Substantia nigra (tissue), 51 donors: ENCODE measurements at places on chromosomes 4 and X.

DNA sequence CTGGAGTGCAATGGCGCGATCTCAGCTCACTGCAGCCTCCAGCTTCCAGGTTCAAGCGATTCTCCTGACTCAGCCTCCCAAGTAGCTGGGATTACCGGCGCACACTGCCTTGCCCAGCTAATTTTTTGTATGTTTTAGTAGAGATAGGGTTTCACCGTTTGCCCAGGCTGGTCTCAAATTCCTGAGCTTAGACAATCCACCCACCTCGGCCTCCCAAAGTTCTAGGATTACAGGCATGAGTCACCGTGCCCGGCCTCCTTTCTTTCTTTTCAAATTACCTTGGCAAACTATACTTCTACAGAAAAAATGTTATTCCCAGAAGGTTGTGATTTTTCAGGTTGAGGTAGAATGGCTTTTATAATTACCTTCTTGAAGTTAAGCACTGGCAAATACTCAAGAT lies 321.9 kb upstream of the PRPS2 start:
- DNase-seq, result no peak

- DNase-seq, result no peak
Measured at GRCh38 chr4:101670370-101670769, 120.2 kb upstream of the BANK1 start.

- no peak for DNase-seq
Measured at GRCh38 chr4:6916587-6917460, 7.2 kb downstream of the TBC1D14 start.

- no peak for DNase-seq
Measured at GRCh38 chrX:31124536-31124935, 52.7 kb upstream of the FTHL17 start.

DNA sequence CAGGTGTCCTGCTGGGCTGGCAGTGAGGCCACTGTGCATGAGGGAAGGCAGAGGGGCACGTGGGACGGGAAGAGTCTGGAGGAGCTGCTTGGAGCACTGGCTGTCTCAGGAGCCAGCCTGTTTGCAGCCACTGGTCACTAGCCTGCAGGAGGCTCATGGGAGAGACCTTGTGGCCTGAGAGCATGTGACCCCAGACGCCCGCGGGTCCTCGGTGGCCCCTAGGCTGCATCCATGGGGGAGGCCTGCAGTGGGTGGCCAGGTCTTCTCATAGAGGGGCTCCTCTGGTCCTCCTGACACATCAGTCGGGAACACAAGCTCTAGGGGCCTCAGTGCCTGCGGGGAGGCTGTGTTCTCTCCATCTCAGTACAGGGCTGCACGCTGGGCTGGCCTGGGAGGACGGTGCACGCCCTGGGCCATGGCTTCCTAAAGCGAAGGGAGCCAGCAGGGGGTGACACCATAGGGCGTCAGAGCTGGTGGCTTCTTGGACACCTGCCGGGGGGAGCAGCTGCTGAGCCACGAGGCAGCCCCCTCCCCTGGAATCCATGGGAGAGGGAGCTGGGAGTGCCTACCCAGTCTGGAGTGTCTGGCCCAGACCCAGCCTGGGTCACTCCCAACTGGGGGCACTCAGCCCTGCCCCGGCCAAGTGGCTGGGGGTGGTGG lies 12.3 kb downstream of the NAT8L start:
- DNase-seq, result no peak
